Gastroesophageal sphincter (tissue), 4 donors: ENCODE measurements at places on chromosomes 13 and 19.
A peak's percentile ranks its signal among the peaks of the same experiment; 100 is the strongest.

GRCh38 chr19:35872180-35872579 lies 3.8 kb downstream of the APLP1 start:
- H3K4me1 ChIP-seq, result peaks cover 5% of the 10 kb centered on the region
- H3K27me3 ChIP-seq, result peaks cover 28% of the 10 kb centered on the region
- no peak for ATAC-seq
- H3K27ac ChIP-seq, result no peak overlapping the region
- no peaks in the 10 kb centered on the region for H3K36me3 ChIP-seq

GRCh38 chr19:49895566-49896297 lies 955 bp downstream of the IL4I1 start:
- H3K27ac ChIP-seq, result no peak overlapping the region
- no peaks in the 10 kb centered on the region for H3K36me3 ChIP-seq
- H3K4me3 ChIP-seq, result no peak overlapping the region
- H3K4me1 ChIP-seq, result peaks cover 22% of the 10 kb centered on the region

DNA sequence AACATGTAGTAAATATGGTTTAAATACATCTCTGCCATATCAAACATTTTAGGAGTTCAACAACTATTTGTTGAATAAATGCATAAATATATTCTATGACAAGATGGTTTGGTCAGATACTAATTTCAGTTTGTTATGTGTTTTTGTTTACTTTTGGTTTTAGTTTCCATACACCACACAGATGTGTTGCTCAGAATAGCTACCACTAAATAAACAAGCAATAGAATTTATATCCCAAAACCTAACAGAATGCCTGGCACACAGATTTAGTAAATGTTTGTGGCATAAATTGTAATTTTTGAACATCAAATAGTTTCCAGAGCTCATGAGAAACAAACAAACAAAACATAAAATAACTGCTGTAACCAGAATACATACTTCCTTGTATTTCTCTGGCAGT lies 126.8 kb upstream of the ATXN8OS start:
- H3K4me3 ChIP-seq, result no peak overlapping the region
- H3K27ac ChIP-seq, result no peak overlapping the region
- no peak for ATAC-seq
- no peaks in the 10 kb centered on the region for H3K27me3 ChIP-seq
- no peaks in the 10 kb centered on the region for H3K36me3 ChIP-seq

DNA sequence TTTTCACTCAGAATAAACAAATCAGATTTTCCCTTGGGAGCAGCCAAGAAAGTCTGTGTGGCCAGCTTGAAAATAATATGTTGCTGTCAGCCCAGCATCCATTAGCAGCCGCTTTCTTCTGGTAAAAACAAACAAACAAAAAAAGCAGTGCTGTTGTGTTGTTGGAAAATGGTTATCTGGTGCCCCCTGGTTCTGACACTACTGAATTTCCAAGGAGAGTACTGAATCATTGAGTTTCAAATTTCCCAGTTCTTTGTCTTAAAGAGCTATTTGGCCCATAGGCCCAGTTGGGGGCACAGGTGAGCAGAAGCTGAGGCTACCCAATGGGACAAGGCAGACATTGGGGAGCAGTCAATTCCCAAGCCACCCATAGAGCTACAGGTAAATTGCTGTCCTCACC lies 995.9 kb downstream of the UQCRFS1 start:
- no peak overlapping the region for H3K27ac ChIP-seq
- no peaks in the 10 kb centered on the region for H3K36me3 ChIP-seq
- H3K4me1 ChIP-seq, result no peaks in the 10 kb centered on the region
- no peak overlapping the region for H3K4me3 ChIP-seq
- no peaks in the 10 kb centered on the region for H3K27me3 ChIP-seq
- no peak for ATAC-seq

DNA sequence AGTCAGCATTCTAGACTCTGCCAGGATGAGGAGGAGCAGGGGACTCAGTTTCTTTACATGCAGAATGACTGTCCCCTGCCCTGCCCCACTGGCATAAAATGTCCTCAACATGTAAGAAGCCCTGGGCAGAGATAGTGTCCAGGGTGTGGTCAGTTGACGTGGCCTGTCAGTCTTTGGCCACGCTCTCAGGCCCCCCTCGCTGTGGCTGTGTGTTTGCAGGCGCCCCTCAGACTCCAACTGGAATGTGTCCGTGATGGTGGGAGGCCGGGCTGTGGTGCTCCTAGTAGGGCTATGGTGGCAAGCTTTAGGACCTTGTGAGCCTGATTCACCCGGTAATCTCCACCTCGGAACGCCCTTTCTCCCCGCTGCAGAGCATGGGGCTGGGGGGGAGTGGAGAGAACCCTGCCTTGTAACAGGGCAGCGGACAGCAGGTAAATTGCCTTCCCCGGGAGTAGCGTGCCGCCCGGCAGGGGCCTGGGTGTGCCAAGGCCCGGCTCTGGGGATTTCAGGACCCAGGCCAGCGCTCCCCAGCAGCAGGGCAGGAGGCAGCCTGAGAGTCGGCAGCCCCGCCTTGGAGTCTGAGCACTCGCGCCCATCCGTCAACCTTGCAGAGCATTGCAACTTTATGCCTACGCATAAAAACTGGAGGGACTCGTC lies 62.3 kb downstream of the CHST8 start:
- H3K4me3 ChIP-seq, result no peak overlapping the region
- no peak overlapping the region for H3K27ac ChIP-seq
- ATAC-seq, result no peak

- H3K36me3 ChIP-seq, result no peaks in the 10 kb centered on the region
- H3K27ac ChIP-seq, result no peak overlapping the region
- no peaks in the 10 kb centered on the region for H3K4me1 ChIP-seq
- H3K27me3 ChIP-seq, result peaks cover 12% of the 10 kb centered on the region
These were observed 31.9 kb downstream of the SGCG start for GRCh38 chr13:23212671-23213070.

- H3K4me3 ChIP-seq, result peak overlapping the region; percentile 33
- no peak for ATAC-seq
- H3K4me1 ChIP-seq, result peaks cover 3% of the 10 kb centered on the region
These were observed 740 bp downstream of the ELAVL3 start for GRCh38 chr19:11479898-11480714.

GRCh38 chr19:6235031-6235951 lies 44.5 kb downstream of the MLLT1 start:
- no peak overlapping the region for H3K4me3 ChIP-seq
- no peak for ATAC-seq
- no peak overlapping the region for H3K27ac ChIP-seq
- H3K36me3 ChIP-seq, result peaks cover 3% of the 10 kb centered on the region
- H3K27me3 ChIP-seq, result no peaks in the 10 kb centered on the region
- peaks cover 87% of the 10 kb centered on the region for H3K4me1 ChIP-seq

DNA sequence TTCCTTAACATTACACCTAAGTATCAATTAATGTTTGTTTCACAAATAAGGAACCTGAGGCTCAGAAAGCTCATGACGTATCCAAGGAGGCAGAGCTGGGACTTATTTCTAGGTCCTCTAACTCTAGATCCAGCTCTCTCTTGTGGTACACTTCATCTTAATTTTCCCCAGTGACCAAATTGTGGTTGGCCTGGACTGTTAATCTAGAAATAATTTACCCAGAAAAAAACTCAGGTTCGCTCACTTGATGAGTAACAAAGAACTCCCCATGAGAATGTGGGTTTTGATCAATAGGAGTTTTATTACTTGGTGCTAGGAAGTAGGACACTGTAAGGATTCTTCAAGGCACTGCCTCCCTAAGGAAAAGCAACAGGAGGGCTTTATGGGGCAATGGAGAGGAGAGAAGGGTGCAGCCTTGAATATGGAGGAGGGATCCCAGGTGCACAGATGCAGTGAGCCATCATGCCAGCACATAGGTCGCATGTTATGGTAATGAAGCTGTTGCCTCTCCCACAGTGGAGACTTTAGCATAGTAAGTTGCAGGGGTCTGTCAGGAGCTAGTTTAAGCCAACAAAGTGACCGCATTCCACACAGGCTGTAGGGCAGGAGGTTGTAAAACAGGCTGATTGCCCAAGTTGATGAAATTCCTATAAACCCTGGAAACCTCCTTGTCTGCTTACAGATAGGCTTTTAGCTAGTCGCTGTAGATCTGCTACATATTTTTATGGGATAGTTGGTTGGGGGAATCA lies 14.7 kb downstream of the RAP2A start:
- no peaks in the 10 kb centered on the region for H3K36me3 ChIP-seq
- H3K27me3 ChIP-seq, result no peaks in the 10 kb centered on the region
- H3K4me3 ChIP-seq, result no peak overlapping the region
- H3K4me1 ChIP-seq, result peaks cover 6% of the 10 kb centered on the region
- H3K27ac ChIP-seq, result no peak overlapping the region
- no peak for ATAC-seq

DNA sequence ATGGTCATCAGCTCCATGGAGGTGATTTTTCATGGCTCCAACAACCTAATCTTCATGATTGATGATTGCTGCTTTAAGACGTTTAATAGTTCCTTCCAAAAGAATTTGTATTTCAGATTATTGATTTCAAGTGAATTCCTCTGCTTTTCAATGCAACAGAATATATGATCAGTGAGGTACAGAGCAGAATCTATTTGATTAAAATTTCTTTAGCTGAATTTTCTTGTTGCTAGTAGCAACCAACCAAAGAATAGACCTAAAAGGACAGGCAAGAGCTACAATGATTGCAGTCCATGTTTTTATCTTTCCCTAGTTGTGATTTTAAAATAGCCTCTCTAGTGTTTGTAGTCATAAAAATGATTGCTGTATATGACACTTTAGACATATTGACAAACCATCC lies 76.8 kb upstream of the SCEL start:
- H3K27me3 ChIP-seq, result peaks cover 5% of the 10 kb centered on the region
- no peak overlapping the region for H3K4me3 ChIP-seq
- no peaks in the 10 kb centered on the region for H3K4me1 ChIP-seq
- ATAC-seq, result no peak
- no peak overlapping the region for H3K27ac ChIP-seq

GRCh38 chr19:4547303-4548237 lies 7.7 kb upstream of the LRG1 start:
- peaks cover 7% of the 10 kb centered on the region for H3K36me3 ChIP-seq
- no peaks in the 10 kb centered on the region for H3K4me1 ChIP-seq
- H3K27ac ChIP-seq, result no peak overlapping the region
- ATAC-seq, result no peak

DNA sequence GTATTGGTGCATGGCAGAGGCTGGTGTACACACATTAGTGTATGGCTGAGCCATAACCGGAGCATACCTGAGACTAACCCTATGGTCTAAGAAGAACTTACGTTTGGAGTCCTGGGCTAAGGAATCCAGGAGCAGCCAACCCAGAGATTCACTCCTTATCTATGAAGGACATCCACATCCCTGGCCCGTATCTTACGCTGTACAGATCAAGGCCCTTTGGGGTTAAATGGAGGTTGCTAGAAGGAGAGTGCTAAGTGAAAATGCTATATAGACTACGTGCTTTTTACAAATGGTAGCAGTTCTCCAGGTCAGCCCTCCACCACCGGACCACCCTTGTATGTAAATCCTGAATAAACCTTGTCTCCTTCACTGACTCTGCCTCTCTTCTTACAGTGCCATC lies 1.9 kb upstream of the SUGT1 start:
- H3K27ac ChIP-seq, result no peak overlapping the region
- H3K4me3 ChIP-seq, result no peak overlapping the region
- no peaks in the 10 kb centered on the region for H3K27me3 ChIP-seq
- H3K36me3 ChIP-seq, result peaks cover 10% of the 10 kb centered on the region
- ATAC-seq, result no peak

DNA sequence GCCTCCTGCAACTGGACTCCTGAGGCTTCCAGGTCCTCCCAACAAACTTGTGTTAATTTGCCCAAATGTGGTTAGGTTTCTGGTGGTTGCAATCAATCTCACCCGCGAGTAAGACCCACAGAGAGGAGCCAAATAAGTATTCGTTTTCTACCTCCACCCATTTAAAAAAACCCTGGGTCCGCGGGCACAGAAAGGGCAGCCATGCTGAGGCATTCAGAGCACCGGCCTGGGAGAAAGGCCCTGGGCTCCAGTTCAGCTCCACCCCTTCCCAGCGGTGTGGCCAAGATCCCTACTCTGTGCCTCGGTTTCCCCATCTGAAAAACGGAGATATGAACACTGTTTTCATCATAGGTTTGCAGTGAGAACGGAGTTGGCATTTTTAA lies 56.9 kb downstream of the PEPD start:
- peaks cover 51% of the 10 kb centered on the region for H3K36me3 ChIP-seq
- no peak overlapping the region for H3K4me3 ChIP-seq
- no peaks in the 10 kb centered on the region for H3K4me1 ChIP-seq
- no peak for ATAC-seq
- no peaks in the 10 kb centered on the region for H3K27me3 ChIP-seq

DNA sequence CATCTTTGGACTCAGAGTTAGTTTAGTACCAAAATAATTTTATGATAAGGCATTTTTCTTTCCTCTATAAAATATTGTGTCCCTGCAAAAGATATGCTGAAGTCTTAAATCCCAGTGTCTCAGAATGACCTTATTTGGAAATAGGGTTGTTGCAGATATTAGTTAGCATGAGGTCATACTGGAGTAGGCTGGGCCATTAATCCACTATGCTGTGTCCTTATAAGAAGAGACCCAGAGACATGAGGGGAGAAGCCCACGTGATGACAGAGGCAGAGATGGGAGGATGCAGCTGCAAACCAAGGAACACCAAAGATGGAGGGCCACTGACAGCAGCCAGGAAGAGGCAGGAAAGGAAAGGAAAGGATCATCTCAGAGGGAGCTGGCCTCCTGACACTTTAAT lies 6.4 kb downstream of the POGLUT2 start:
- H3K36me3 ChIP-seq, result peaks cover 53% of the 10 kb centered on the region
- no peak for ATAC-seq
- H3K4me3 ChIP-seq, result no peak overlapping the region
- peaks cover 3% of the 10 kb centered on the region for H3K4me1 ChIP-seq

- H3K36me3 ChIP-seq, result no peaks in the 10 kb centered on the region
- no peak overlapping the region for H3K4me3 ChIP-seq
- H3K27ac ChIP-seq, result peak overlapping the region; percentile 45
- peaks cover 21% of the 10 kb centered on the region for H3K4me1 ChIP-seq
- H3K27me3 ChIP-seq, result no peaks in the 10 kb centered on the region
- no peak for ATAC-seq
These were observed 288.7 kb downstream of the FOXO1 start for GRCh38 chr13:40377783-40378182.

DNA sequence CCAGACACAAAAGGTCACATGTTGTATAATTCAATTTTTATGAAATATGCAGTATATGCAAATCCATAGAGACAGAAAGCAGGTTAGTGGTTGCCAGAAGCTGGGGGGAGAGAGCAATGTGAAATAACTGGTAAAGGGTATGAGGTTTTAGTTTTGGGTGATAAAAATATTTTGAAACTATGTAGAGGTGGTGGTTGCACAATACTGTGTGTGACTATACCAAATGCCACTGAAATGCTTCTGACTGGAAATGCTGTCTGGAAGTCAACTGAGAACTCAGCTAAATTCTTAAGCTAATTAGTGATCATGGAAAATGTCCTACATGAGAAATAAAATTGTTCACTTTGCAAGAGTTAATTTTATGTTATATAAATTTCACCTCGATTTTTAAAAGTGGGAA lies 65.3 kb upstream of the RXFP2 start:
- H3K36me3 ChIP-seq, result no peaks in the 10 kb centered on the region
- no peaks in the 10 kb centered on the region for H3K27me3 ChIP-seq
- ATAC-seq, result no peak
- no peak overlapping the region for H3K27ac ChIP-seq
- H3K4me1 ChIP-seq, result no peaks in the 10 kb centered on the region

GRCh38 chr13:30900436-30900835 lies 5.6 kb upstream of the MEDAG start:
- no peak for ATAC-seq
- H3K4me1 ChIP-seq, result peaks cover 17% of the 10 kb centered on the region
- no peak overlapping the region for H3K27ac ChIP-seq
- H3K4me3 ChIP-seq, result no peak overlapping the region

- peaks cover 20% of the 10 kb centered on the region for H3K27me3 ChIP-seq
- no peak for ATAC-seq
- H3K27ac ChIP-seq, result no peak overlapping the region
- no peaks in the 10 kb centered on the region for H3K4me1 ChIP-seq
These were observed 70.8 kb upstream of the GPR12 start for GRCh38 chr13:26831336-26831908.

- no peaks in the 10 kb centered on the region for H3K4me1 ChIP-seq
- H3K27ac ChIP-seq, result no peak overlapping the region
- H3K36me3 ChIP-seq, result no peaks in the 10 kb centered on the region
- no peaks in the 10 kb centered on the region for H3K27me3 ChIP-seq
These were observed 999.2 kb downstream of the PCDH17 start for GRCh38 chr13:58630794-58631193.
